ENCODE measurements at places on chromosomes 7 and 10. TPM values are rescaled to one million over a fixed set of nuclear protein-coding genes. Genes with fewer than 3 reads are reported as not detected.

- DNase-seq, result no peak
- H3K4me3 ChIP-seq, result no peak overlapping the region
- no peaks in the 10 kb centered on the region for H3K27me3 ChIP-seq
- H3K4me1 ChIP-seq, result no peaks in the 10 kb centered on the region
- H3K27ac ChIP-seq, result no peak overlapping the region
Measured at GRCh38 chr10:8360365-8360764, 305.9 kb downstream of the GATA3 start.

GRCh38 chr10:14476006-14476405 is 145.3 kb upstream of the FRMD4A start:
- no peak for DNase-seq
- H3K27ac ChIP-seq, result no peak overlapping the region

- no peak overlapping the region for H3K27ac ChIP-seq
- H3K4me1 ChIP-seq, result no peaks in the 10 kb centered on the region
- DNase-seq, result no peak
- no peak overlapping the region for H3K4me3 ChIP-seq
Measured at GRCh38 chr7:8386926-8387550, 46.4 kb upstream of the NXPH1 start.

- no peak for DNase-seq
- H3K27ac ChIP-seq, result no peak overlapping the region
- no peaks in the 10 kb centered on the region for H3K36me3 ChIP-seq
- H3K27me3 ChIP-seq, result no peaks in the 10 kb centered on the region
- H3K4me3 ChIP-seq, result no peak overlapping the region
Measured at GRCh38 chr10:49344840-49345239, 45.9 kb downstream of the C10orf71 start.

PRPS1L1 gene
- not detected for total RNA-seq

DNA sequence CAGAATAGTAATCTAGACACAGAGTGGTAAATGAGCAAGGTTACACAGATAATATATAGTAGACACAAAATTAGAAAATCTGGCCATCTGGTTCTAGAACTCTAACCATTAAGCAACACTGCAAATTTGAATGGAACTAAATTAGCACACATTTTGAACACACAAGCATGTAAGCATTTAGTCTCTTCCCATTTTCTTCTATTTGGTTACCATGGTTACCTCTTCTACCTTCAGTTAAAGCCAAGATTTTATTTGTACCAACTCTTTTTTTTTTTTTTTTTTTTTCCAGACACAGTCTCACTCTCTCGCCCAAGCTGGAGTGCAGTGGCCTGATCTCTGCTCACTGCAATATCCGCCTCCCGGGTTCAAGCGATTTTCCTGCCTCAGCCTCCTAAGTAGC is 790.5 kb downstream of the MAGI2 start:
- DNase-seq, result no peak
- H3K27me3 ChIP-seq, result no peaks in the 10 kb centered on the region
- H3K4me1 ChIP-seq, result no peaks in the 10 kb centered on the region
- no peak overlapping the region for H3K4me3 ChIP-seq
- H3K36me3 ChIP-seq, result no peaks in the 10 kb centered on the region

- no peak overlapping the region for H3K27ac ChIP-seq
- DNase-seq, result no peak
- H3K4me3 ChIP-seq, result no peak overlapping the region
- no peaks in the 10 kb centered on the region for H3K36me3 ChIP-seq
Measured at GRCh38 chr10:51137756-51138529, 63.7 kb downstream of the PRKG1 start.

DNA sequence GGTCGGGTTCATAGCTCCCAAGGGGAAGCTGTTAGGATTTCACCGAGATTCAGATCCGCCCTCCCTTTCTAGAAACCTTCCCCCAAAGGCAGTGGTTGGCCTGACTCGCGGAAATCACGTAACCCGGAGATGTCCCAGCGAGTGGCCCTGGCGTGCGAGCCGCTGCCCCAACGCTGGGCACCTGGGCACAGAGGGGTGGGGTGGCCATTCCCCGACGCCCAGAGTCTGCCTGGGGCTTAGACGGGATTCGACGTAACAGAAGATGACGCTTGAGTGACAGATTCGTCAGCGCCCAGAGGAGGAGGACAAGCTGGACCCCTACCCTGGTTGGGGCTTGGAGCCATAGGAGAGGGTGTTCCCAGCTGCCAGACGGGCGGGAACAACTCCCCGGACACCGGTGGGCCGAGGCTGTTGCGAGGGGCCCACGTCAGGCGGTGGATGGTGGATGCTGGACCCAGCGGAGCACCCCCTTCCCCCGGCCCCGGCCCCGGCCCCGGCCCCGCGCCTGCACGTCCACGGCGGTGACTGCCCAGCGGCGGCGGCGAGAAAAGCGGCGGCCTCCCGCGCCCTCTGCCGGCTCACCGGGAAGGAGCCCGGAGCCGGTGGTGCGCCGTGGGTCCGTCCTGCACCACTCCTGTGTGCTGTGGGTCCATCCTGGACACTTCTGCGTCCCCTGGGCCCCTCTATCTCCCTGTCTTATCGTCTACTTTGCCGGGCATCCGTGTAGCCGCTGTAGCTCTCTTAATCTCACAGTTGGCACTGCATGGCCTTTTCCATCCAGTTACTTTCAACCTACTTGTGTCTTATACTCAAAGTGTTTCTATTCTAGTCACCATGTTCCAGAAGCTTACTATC is 35.4 kb upstream of the KNDC1 start:
- H3K27me3 ChIP-seq, result peaks cover 53% of the 10 kb centered on the region
- DNase-seq, result no peak
- no peak overlapping the region for H3K4me3 ChIP-seq
- H3K27ac ChIP-seq, result no peak overlapping the region
- no peaks in the 10 kb centered on the region for H3K36me3 ChIP-seq
- no peaks in the 10 kb centered on the region for H3K4me1 ChIP-seq

DNA sequence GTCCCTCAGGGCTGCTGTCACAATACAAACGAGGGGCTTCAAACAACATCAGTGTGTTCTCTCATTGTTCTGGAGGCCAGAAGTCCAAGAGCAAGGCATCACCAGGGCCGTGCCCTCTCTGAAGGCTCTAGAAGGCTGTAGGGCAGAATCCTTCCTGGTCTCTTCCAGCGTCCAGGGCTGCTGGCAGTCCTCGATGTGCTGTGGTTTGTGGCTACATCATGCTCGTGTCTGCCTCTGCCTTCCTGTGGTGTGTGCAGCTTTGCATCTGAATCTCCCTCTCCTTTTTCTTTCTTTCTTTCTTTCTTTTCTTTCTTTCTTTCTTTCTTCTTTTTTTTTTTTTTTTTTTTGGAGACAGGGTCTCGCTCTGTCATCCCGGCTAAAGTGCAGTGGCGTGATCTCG is 103.5 kb downstream of the INSYN2A start:
- no peaks in the 10 kb centered on the region for H3K36me3 ChIP-seq

- H3K27me3 ChIP-seq, result no peaks in the 10 kb centered on the region
- H3K4me1 ChIP-seq, result no peaks in the 10 kb centered on the region
- H3K36me3 ChIP-seq, result no peaks in the 10 kb centered on the region
- H3K27ac ChIP-seq, result no peak overlapping the region
Measured at GRCh38 chr10:70562036-70562755, 40.3 kb downstream of the PRF1 start.

DNA sequence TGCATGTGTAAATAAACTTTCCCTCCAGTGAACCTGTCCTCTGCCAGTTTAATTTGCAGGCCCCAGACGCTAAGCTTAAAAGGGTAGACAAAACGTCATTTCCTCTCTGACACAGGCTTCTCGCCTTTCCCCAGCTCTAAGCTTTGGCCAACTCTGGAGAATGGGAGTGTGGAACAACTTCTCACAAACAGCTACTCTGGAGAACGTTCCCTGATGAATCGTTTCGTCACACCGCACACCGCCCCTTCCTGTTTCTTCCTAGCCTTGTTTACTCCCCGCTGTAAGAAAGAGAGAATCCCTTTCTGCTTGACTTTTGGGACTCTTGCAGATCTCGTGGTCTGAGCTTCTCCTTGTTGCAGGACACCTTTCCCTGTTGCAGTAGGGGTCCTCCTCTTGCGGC is 564.2 kb downstream of the TCERG1L start:
- no peaks in the 10 kb centered on the region for H3K36me3 ChIP-seq
- no peak overlapping the region for H3K27ac ChIP-seq
- DNase-seq, result no peak
- H3K4me1 ChIP-seq, result no peaks in the 10 kb centered on the region
- H3K27me3 ChIP-seq, result no peaks in the 10 kb centered on the region
- no peak overlapping the region for H3K4me3 ChIP-seq

DNA sequence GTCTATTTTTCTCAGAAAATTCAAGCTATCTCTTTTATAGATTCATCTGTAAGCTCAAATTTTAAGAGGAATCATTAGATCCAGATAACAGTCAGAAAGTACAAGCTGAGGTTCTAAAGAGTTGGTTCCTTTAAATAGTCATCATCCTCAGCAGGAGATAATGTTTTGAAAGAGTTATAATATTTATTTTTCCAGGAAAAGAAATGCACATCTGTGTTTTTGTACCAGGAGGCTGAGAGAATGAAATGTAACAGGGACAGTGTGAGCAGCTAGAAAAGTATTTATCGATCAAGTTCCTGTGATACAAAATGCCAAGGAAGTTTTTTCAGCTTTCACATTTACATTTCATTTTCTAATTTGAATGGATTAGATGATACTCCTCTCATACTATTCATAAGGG is 120.2 kb upstream of the LRRTM3 start:
- no peak for DNase-seq
- H3K36me3 ChIP-seq, result no peaks in the 10 kb centered on the region
- no peaks in the 10 kb centered on the region for H3K4me1 ChIP-seq
- no peak overlapping the region for H3K27ac ChIP-seq
- no peaks in the 10 kb centered on the region for H3K27me3 ChIP-seq

- peak overlapping the region; percentile 37 for H3K4me3 ChIP-seq
- H3K27me3 ChIP-seq, result no peaks in the 10 kb centered on the region
- H3K27ac ChIP-seq, result no peak overlapping the region
- H3K4me1 ChIP-seq, result no peaks in the 10 kb centered on the region
Measured at GRCh38 chr7:56447864-56448693, 331.9 kb upstream of the NUPR2 start.

- no peaks in the 10 kb centered on the region for H3K4me1 ChIP-seq
- no peak overlapping the region for H3K4me3 ChIP-seq
- no peaks in the 10 kb centered on the region for H3K36me3 ChIP-seq
- H3K27ac ChIP-seq, result no peak overlapping the region
Measured at GRCh38 chr10:16599662-16600061, 78.0 kb upstream of the C1QL3 start.

NUTM2B gene
- total RNA-seq, result 0.59 TPM

ELN gene
- total RNA-seq, result 134 TPM

- no peaks in the 10 kb centered on the region for H3K4me1 ChIP-seq
- no peaks in the 10 kb centered on the region for H3K27me3 ChIP-seq
- no peak overlapping the region for H3K4me3 ChIP-seq
Measured at GRCh38 chr10:120415709-120416330, 41.2 kb upstream of the PLPP4 start.
